T-helper 17 cell (primary cell): ENCODE measurements at places on chromosomes 7 and 10. TPM values are rescaled to one million over a fixed set of nuclear protein-coding genes. Genes with fewer than 3 reads are reported as not detected.

PNLIPRP1 gene
- not detected for total RNA-seq

DNA sequence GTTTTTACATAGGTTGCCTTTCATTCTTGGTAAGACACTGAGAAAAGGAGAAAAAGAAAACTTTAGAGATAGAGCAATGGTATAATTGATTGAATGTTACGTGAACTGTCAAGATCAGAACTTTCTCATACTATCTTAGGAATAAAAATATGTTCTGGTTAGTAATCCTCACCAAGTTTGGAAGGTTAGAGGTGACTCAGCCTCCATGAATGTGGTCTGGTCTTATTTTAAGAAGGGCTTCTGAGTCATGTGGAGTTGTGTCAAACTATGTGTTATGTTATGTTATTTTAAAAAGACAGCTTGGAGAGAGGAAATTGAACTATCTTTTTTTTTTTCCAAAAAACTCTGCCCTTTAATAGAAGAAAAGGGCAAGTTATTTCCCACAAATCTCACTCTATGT is 458.6 kb upstream of the KLF6 start:
- H3K27ac ChIP-seq: no peak overlapping the region
- no peaks in the 10 kb centered on the region for H3K36me3 ChIP-seq
- H3K4me3 ChIP-seq: no peak overlapping the region
- H3K4me1 ChIP-seq: peaks cover 11% of the 10 kb centered on the region

DNA sequence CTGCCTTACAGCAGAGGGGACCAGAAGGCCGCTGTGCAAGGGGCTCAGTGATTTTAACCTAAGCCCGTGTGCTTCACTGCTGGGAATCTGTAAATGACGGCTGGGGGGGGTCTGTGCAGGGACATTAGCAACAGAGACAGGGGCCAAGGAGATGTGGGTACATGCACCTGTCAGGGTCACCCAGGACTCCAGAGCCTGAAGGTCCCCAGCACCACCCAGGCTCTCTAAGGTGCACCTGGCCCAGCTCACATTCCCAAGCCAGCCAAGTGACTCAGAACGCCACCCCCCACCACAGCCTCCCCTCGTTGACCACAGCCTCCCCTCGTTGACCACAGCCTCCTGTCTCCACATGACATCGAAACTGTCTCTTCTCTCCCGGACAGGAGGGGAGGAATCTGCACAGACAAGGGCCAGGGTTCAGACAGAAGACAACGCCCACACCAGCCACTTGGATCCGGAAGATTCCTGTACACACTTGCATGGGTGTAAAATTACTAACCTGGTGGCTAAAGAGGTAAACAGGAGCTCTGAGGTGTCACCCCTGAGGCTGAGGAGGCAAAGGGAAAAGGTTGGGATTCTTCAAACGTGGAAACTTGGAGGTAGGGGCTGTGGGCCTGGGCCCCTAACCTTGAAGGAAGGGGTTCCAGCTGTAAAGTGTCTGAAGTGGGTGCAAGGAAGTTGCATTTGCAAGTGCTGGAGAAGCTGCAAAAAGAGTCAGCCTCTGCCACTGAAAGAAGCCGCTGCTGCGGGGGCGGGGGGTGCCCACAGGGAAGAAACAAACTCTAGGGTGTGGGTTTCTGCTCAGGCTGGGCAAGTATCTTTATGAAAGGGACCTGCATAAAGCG is 27.0 kb downstream of the CALML3 start:
- H3K4me3 ChIP-seq: peak overlapping the region; percentile 78
- DNase-seq: no peak
- H3K27ac ChIP-seq: peak overlapping the region; percentile 86
- no peaks in the 10 kb centered on the region for H3K36me3 ChIP-seq
- peaks cover 28% of the 10 kb centered on the region for H3K4me1 ChIP-seq
- peaks cover 5% of the 10 kb centered on the region for H3K27me3 ChIP-seq

ADRA2A gene
- total RNA-seq: 1.9 TPM
